ENCODE measurements at places on chromosomes 7 and 10.

DNA sequence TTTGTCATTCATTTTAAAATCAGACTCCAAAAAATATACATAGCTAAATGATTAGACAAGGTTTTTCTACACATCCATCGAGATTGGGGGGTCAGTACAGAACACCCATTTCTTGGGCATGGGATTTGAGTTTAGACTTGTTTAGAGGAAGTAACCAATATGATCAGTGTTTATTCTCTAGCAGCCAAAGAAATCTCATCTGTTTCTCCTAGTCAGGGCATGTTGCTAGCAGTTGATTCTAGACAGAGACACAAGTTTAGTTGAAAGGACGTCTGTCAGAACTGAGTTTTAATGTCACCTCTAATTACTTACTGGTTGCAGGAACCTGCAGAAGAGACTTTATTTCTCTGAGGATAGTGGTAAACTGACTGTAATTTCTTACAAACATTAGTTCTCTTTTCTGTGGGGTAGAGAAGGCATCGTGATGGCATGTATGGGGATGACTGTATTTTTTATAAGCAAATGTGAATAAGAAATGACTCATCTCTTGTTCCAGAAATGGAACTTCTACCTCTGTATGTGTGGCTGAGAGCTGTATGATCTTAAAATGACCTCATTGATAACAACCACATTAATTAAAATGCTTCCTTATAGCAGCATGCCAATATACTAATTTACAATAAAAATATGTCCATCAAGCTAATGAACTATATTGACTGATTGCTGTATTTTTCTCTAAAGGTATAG lies 30.6 kb upstream of the RHOBTB1 start:
- ATAC-seq: peak; percentile 81

DNA sequence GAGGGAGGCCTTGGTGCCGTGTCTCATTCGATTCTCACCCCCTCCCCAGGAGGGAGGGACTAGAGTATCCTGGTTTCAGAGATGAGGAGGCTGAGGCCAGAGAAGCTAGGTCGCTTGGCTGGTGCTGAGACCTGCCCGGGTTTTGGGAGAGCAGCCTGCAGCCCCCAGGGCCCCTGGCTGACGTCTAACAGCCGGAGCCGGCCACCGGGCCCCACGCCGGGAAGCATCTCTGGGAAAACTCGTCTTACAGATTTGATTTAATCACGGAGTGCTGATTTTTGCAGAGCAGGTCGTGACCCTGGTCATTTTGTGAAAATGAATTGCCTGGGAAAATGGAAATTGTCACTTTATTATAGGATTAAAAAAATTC lies 97.5 kb downstream of the MICALL2 start:
- ATAC-seq: no peak

- no peak for ATAC-seq
These were observed 75.5 kb downstream of the MAPK8 start for GRCh38 chr10:48381971-48382370.

- ATAC-seq: no peak
These were observed 590.6 kb downstream of the DNAJB6 start for GRCh38 chr7:157927313-157927925.

DNA sequence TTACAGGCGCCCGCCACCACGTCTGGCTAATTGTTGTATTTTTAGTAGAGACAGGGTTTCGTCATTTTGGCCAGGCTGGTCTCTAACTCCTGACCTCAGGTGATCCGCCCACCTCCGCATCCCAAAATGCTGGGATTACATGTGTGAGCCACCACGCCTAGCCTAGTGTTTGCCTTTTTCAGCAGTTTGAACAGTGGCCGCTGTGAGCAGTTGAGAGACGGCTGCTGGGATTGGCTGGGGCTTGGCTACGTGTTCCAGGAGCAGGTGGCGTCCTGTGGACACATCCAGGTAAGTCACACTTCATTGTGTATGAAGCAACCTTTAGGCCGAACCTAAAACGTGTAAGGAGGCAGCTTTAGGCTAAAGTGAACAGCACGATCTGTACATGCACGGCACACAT lies 231.8 kb upstream of the PITRM1 start:
- no peak for ATAC-seq

GRCh38 chr10:16915300-16915699 lies 98.1 kb upstream of the RSU1 start:
- ATAC-seq: no peak

DNA sequence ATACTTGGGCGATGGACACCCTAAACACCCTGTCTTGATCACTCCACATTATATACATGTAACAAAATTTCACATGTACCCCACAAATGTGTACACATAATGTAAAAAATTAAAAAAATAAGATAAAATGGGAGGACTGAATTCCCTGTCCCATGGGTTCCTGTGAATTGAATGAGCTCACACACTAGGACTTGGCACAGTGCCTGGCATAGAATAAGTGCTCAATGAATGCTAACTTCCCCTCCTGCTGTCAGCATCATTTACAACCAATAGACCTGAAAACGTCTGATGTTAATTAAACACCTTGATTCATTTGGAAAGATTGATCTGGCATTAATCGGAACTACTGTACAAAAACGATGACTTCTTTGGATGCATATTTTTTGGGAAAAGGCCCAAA lies 117.3 kb upstream of the ZNF438 start:
- ATAC-seq: no peak

DNA sequence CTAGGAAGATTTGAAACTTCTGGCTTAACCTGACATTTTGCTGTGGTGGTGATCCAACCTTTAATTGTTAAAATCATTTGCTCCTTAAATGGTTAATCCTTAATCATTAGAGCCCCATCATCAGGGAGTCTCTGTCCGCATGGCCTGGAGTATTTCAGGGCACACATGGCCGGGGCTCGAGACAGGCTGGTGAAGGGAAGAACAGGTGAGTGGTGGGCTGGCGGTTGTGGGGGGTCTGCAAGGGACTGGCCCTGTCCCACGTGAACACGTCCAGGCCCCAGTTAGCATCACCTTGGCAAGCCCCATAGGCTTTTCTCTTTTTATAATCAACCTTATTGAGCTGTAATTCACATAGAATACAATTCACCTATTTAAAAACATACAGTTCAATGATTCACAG lies 109.5 kb downstream of the DNAJB6 start:
- ATAC-seq: no peak

GRCh38 chr10:96672481-96673175 lies 47.7 kb downstream of the PIK3AP1 start:
- ATAC-seq: no peak

- ATAC-seq: no peak
These were observed 543.6 kb downstream of the SDK1 start for GRCh38 chr7:3844540-3845151.

Data from activated CD4-positive, CD25-positive, alpha-beta regulatory T cell treated with anti-CD3 and anti-CD28 coated beads, Interleukin-2, amount 50 U/mL, for 24 hours (primary cell).